Putamen (tissue), 1 donor: ENCODE measurements at places on chromosomes 3 and 15.

GRCh38 chr3:126548556-126549466 lies 9.9 kb downstream of the C3orf22 start:
- no peak for DNase-seq

- no peak for DNase-seq
Observed at GRCh38 chr15:88622605-88622975, 1.4 kb downstream of the AEN start.

GRCh38 chr3:161619351-161619750 lies 122.7 kb downstream of the OTOL1 start:
- no peak for DNase-seq

- no peak for DNase-seq
Observed at GRCh38 chr3:130906374-130906995, 12.6 kb downstream of the ATP2C1 start.

DNA sequence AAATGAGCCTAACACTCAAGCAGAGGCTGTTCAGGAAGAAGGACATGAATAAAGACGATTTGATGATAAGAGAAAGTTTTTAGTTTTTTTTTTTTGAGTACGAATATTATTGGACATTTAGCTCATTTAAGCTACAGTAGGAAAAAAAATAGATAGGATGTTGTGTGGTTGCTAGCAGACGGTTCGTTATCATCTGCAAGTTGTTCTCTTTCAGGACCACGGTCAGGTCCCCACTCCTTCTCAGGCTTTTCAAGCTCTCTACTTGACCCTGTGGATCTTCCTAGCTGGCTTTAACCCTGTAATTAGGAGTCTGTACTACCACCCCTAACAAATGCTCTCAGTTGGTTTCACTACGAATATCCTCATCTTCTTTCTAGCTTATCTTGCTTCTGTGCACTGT lies 1.1 kb downstream of the KCNH8 start:
- DNase-seq, result peak; percentile 50

DNA sequence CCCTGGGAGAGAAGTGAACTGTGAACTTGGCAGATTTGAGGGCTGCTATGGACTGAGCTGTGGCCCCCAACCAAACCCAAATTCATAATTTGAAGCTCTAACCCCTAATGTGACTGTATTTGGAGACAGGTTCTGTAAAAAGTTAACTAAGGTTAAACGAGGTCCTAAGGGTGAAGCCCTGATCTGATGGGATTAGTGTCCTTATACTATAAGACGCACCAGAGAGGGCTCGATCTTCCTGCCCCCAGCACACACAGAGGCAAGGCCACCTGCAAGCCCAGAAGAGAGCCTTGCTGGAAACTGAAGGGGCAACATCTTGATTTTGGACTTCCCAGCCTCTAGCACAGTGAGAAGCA lies 34.0 kb downstream of the TKT start:
- DNase-seq, result no peak

- DNase-seq, result no peak
Observed at GRCh38 chr3:4220065-4220464, 83.1 kb upstream of the SETMAR start.

DNA sequence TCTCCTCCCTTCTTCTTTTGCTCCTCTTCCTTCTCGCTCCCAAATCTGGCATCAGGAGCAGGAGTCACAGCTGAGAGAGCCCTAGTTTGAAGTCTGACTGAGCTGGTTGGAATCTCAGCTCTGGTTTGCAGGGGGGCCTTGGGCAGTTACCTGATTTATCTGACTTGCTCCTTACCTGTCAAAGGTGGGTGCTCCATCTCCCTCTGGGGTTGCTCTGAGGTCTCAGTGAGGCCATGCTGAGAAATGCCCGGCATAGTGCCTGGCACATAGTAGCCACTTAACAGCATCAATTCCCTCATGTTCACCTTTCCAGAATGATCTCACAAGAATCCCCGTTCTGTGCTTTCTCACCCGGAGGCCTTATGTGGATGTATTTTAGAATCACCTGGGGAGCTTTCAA lies 121.2 kb upstream of the CTDSPL start:
- no peak for DNase-seq

- no peak for DNase-seq
Observed at GRCh38 chr3:111882799-111883198, 23.7 kb downstream of the PHLDB2 start.

DNA sequence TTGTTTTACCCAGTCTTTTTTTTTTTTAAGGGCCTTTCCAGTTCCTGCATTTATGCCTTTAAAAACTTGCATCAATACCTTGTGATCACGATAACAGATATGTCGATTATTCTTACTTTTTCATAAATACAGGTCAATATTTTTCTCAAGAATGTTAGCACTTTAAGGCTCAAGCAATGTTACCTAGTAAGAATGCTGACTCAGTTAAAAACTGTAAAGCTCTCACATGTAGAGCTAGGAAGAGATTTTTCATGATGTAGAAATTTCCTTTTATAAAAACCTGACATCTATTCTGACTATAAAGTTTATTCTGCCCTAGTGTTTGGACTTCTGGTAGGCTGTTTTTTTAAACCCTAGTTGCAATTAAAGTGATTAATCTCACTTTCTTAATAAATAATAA lies 684.0 kb downstream of the ZBBX start:
- DNase-seq, result no peak

DNA sequence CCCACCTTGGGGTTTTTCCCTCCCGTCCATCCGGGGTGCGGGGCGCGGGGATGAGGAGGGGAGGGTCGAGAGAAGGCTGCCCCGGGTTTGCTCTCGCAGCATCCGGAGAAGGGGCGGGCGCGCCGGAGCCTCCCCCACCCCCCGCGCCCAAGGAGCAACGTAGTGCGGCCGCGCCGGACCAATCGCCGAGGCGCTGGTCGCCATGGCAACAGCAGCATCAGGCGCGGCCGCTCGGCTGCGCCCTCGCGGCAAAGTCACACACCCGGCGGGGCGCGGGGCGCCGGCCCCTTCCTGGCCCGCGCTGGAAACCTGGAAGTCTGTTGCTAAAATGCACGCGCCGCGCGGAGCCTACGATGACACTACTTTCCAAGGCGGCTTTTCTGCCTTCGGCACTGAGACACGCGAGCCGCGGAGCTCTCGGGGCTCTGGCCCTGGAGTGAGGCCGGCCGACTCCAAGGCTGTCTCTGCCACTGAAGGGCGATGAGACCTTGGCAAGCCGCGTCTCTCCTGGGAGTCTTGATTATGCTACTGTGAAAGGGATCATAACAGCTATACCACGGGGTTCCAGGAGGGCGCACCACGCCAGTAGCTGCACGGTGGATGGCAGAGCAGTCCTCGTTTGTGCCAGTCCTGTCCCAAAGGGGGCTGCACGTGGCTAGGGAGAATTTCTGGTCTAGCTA lies at the start of gene IQSEC1:
Gene IQSEC1, minus strand, starts transcription at position 104 of the 680 bp plus-strand sequence. CDS start 415 bp downstream, outside the sequence.
- DNase-seq, result peak; percentile 78

DNA sequence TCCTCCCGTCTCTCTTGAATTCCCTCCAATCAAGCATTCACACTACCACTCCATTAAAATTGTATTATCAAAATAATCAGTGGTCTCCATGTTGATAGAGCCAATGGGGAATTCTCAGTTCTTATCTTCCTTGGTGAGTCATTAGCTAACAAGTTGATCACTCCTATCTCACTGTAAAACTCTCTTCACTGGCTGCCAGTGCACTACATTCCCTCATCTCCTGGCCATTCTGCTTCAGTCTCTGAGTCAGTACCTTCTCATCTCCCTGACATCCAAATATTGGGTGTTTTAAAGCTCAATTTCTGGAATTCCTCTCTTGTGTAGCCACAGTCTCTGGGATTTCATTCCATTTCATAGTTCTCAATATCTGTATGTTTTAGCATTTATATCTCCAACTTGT lies 175.2 kb downstream of the ALDH1A2 start:
- no peak for DNase-seq

DNA sequence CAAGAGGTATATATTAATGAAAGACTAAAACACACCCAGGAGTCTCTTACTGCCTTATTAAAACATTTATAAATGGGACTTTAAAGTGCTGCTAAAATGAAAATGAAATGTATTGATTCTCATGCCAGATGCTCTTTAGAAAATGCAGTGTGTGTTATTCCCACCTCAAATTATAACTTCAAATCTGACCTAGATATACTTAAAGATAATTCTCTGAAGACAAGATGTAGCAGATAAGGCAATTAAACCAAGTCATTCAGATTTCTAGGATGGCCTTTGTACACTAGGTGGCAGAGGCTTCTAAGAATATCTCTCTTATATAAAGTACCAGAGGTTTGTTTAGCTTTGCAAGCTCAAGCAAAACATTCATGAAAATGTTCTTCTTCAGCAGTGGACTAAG lies 26.9 kb upstream of the GOLGA8B start:
- DNase-seq, result no peak

- no peak for DNase-seq
Observed at GRCh38 chr3:135161425-135161824, 366.4 kb downstream of the EPHB1 start.

GRCh38 chr15:93029214-93029835 lies 59.7 kb downstream of the RGMA start:
- DNase-seq, result no peak

DNA sequence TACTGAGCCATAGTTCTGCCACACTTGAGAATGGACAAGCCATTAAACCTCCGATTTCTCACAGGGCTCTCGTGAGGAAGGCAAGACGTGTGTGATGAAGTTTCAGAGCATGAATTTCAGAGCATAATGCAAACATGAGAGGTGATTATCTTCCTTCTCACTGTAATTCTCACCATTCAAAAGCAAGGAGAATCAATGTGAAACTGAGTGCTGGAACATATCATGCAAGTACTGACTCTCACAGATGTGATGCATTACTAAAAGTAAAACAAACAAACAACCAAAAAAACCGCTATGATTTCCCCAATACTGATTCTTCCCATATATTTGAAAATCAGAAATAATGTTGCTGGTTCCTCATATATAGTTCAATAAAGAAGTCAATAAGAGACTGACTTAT lies 23.7 kb downstream of the P3H2 start:
- DNase-seq, result no peak

- peak; percentile 13 for DNase-seq
Observed at GRCh38 chr3:68893600-68894239, 38.6 kb downstream of the TAFA4 start.

DNA sequence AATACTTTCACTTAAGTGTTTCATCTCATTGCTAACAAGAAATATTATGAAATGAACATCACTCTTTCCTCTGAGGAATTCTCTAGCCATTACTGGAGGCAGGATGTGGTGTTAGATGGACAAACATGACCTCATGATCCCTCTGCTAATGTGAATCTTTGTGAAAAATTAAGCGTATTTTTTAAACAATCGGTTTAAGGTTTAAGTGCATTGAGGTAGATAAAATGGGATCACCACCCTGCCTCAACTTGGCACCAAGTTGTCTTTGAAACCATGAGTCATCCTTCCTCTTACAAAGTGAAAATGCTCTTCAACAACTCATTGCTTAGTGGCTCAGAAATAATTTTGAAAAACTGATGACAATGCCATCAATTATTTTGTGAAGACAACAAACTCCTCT lies 76.0 kb upstream of the DCBLD2 start:
- DNase-seq, result no peak

- DNase-seq, result no peak
Observed at GRCh38 chr3:64674591-64675076, 13.2 kb downstream of the ADAMTS9 start.

- no peak for DNase-seq
Observed at GRCh38 chr3:187522293-187522692, 147.9 kb downstream of the SST start.

DNA sequence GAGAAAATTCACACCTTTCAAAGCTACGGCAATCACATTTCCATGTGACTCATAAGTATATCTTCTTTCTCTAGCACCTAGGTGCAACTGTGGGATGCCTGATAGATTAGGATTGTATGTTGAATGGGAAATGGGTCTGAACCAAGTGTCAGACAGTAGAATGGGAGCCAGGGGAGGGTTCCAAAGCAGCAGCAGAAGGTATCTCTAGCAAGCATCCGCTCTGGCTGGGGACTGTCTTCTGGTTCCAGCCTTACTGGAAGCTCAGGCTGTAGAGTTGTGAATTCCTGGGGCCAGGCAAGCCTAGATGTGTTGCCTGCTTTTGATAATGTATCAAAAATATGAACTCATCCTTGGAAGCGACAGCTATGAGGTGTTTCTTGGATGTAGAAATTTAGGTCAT lies 2.1 kb upstream of the CHL1 start:
- no peak for DNase-seq

DNA sequence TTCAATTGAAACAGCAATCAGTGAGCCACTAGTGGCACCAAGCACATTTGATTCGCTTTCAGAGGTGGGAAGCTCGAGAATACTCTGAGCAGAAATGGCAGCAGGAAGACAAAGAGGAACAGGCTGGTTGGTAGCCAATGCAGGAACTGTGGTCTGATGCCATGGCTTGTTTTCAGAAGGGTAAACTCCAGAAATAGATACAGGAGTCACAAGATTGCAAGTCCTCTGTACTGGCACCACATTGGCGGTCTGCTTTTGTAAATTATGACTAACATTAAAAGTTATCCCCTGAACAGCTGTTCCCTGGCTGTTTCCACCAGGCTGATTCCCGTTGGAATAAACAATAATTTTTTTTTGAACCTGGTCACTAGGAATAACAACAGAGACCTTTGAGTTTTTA lies 35.5 kb downstream of the USF3 start:
- DNase-seq, result no peak

DNA sequence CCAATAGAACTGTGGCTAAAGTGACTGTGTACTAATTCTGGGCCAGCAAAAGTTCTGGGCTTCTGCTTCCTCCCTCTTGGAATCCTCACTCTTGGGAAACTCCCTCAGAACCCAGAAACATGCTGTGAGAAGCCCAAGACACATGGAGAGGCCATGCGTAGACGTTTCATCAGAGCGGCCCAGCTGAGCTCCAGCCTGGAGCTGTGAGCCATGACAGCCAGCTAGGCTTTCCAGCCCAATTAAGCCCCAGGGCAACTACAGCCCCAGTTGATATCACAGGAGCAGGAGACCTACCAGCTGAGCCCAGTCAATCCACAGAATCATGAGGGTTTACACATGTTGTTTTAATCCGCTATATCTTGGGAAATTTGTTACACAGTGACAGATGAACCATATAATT lies 43.6 kb upstream of the CNOT10 start:
- DNase-seq, result no peak

GRCh38 chr3:194487289-194488054 lies 670 bp upstream of the ATP13A3 start:
- no peak for DNase-seq

DNA sequence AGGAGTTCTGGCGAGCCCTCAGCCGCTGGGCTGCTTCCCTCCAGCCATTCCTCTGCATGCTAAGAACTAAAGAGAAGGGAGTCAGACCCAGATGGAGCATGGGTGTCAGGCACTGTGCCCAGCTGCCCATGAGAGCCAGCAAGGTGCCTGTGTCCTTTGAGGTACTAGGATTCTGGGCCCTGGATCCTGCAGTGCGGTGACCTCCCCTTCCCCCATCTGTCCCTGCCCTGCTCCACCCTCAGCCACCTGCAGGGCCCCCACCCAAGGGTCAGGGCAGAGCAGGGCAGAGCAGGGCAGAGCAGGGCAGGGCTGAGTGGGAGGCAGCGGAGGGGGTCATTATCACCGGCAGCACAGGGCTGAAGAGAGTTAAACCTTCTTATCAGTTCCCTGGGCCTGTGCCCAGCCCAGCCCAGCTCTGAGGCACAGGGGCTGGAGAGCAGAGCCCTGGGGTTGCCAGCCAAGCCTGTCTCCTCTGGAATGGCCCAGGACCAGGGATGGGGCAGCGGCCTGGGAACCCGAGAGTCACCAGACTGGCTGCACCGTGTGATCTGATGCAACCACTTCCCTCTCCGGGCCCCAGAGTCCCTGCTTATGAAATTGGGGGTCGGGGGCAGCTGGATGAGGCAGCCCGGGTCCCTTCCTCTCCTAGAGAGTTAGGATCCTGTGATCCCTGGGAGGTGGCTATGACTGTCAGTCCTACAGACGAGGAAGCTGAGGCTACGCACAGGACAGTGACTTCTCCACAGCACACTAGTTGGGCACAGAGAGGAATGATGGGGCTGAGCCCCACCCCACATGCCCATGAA lies 17.3 kb downstream of the ZDHHC19 start:
- no peak for DNase-seq
